ENCODE measurements at places on chromosomes 11 and 22. TPM values are rescaled to one million over a fixed set of nuclear protein-coding genes. Genes with fewer than 3 reads are reported as not detected.

DNA sequence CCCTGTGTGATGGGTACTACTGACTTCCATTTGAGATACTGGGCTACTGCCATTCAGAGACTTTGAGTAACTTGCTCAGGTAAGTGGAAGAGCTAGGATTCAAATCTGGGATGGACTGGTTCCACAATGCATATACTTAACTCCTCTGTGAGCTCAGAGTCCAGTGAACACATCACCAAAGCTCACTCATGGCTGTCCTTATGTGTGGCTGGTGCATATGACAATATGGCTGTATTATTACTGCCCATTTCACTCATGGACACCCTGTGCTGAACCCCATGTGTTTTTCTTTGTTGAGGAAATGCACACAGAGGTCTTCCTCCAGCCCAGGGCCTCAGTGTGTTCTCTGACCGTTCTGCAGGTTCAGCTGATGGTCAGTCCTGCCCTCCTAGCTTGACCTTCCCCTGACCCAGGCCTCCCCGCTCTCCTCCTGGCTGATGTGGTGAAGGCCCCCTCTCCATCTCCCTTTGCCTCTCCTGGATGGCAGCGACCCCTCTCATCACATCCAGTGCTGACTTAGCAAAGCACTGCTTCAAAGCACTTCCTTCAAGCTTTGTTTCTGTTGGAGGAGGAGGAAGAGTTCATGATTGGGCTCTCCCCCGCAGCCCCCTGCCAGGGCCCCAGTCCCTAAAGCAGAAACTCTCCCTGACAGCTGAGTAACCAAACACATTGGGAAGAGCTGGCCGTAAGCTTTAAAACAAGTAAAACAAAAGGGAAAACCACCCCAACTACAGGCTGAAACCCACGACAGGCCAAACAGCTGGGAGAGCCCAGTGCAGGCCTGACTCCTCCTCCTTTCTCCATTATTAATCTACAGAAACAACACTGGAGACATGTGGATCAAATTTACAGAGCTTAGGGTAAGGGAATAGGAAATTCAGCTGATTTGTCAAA is 101.2 kb downstream of the NAT10 start:
- DNase-seq, result no peak

DNA sequence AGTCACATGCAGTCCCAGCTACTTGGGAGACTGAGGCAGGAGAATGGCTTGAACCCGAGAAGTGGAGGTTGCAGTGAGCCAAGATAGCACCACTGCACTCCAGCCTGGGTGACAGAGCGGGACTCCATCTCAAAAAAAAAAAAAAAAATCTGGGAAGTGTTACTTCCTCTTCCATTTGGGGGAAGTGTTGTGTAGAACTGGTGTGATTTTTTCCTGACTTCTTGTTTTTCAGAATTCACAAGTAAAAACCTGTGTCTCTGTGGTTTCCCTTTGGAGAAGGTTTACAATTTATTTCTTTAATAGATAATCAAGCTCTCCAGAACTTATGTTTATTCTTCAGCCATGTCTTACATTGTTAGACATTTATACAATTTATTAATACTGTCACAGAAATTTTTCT is 396.1 kb downstream of the BRD1 start:
- no peak for DNase-seq

DNA sequence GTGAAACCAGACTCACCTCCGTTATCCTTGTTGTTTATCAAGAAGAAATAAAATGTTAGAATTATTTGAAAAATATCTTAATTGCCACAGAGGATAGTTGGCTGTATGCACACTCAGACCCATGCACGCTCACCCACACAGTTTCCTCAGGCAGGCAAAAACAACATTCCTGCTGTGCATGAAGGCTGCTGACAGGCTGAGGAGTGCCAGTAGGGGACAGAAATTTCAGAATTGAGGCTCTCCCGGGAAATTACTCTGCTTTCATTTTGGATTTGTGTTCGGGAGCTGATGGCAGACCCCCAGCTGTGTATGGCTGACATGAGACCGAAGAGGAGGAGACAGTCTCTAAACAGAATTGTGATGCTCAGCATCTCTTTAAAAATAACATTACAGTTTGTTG is 87.5 kb downstream of the AMOTL1 start:
- DNase-seq, result no peak

Gene GUCY1A2
- 11.7 TPM for total RNA-seq

Data from adrenal gland (tissue), 19 donors.